ENCODE measurements at places on chromosomes 11 and 22. TPM values are rescaled to one million over a fixed set of nuclear protein-coding genes. Genes with fewer than 3 reads are reported as not detected.

- DNase-seq: no peak
Measured at GRCh38 chr11:46520971-46521745, 72.7 kb downstream of the AMBRA1 start.

DNA sequence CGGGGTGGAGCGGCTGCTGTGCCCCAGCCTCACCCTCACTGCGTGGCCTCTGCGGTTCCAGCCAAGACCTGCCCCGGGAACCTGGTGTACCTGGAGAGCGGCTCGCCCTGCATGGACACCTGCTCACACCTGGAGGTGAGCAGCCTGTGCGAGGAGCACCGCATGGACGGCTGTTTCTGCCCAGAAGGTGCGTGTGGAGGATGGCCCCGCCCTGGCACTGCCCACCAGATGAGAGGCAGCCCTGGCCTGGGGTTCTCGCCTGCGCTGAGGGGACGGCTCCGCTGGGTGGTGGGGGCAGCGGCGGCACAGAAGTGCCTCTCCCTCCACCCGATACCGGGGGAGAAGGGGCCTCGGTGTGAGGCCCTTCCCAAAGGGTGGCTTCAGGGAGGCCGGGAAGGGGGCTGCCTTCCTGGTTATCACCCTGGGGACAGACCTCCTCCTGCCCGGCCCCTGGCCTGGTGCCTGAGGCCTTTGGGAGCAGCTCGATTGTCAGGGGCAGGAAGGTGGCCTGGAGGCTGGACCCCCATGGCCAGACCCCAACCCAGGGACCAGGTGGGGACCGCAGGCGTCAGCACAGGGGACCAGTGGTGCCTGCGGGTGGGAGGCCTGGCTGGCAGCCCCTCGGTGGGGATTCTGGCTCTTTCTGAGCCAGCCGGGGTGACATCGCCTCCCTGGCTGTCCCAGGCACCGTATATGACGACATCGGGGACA lies 7.1 kb downstream of the MUC2 start:
- no peak for DNase-seq

GRCh38 chr11:59247531-59248227 lies 35.0 kb upstream of the MPEG1 start:
- DNase-seq: no peak

- no peak for DNase-seq
Measured at GRCh38 chr22:49768951-49769690, 58.6 kb downstream of the BRD1 start.

GPHA2 gene
- polyA plus RNA-seq: not detected

HPX gene
- not detected for polyA plus RNA-seq

NFAM1 gene
- polyA plus RNA-seq: 0.62 TPM

Data from naive B cell (primary cell).